Osteocyte (in vitro differentiated cells): ENCODE measurements at places on chromosomes 6 and 20. TPM values are rescaled to one million over a fixed set of nuclear protein-coding genes. Genes with fewer than 3 reads are reported as not detected.

- DNase-seq = no peak
Measured at GRCh38 chr6:43396408-43397149, 27.1 kb upstream of the ZNF318 start.

DNA sequence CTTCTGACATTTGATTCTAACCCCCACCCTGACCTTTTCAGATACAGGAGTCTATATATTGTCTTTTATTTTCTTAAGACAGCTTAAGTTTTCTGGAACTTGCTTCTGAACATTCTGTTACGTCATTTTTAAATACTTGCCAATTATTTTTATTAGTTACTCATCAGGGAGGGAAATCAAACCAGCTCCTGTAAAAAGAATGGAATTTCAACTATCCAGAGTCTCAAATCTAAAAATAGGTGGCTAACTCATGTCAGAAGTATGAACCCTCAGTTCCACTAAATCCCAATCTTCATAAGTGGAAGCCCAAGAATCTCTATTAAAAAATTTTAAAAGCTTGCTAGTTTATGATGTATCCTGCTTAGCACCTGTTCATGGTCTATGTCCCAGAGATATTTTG, 900.0 kb downstream of the KIF16B start:
- no peak for DNase-seq

DNA sequence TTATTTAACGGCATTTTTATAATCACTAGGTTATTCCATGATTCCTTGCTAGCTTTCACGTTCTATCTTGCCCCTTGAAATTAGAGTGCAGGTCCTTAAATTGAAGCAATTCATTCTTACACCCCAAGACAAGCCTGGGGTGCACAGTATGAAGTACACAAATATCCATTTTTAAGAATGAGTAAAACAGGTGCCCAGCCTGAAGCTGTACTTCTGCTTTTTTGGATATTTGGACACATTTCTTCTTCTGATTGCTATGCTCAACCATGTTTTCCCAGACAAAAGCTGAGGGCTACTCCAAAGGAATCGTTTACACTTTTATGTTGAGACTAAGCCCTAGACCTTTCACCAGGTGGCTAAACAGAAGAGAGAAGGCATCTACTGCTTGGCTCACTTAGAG, 7.9 kb upstream of the TAGAP start:
- no peak for DNase-seq

GRCh38 chr6:2505624-2506023, 245.1 kb downstream of the MYLK4 start:
- DNase-seq = peak; percentile 82

GRCh38 chr6:54718541-54719023, 128.0 kb upstream of the FAM83B start:
- DNase-seq = no peak

DNA sequence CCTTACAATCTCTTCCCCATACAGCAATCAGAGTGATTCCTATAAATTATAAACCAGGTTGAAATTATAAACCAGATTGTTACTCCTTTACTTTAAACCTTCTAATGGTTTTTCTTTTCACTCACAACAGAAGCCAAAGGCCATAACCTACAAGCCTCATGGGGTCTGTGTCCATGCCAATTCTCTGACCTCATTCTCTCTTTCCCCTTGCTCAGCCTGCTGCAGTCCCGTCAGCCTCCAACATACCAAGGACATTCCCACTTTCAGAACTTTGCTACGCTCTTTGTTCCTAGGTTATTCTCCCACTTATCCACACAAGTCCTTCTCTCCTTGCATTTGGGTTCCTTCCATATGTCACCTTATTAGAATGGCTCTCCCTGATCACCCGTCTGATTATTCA, 277.9 kb upstream of the TCF21 start:
- no peak for DNase-seq

- DNase-seq = no peak
Measured at GRCh38 chr6:4930025-4930691, 73.7 kb downstream of the RPP40 start.

DNA sequence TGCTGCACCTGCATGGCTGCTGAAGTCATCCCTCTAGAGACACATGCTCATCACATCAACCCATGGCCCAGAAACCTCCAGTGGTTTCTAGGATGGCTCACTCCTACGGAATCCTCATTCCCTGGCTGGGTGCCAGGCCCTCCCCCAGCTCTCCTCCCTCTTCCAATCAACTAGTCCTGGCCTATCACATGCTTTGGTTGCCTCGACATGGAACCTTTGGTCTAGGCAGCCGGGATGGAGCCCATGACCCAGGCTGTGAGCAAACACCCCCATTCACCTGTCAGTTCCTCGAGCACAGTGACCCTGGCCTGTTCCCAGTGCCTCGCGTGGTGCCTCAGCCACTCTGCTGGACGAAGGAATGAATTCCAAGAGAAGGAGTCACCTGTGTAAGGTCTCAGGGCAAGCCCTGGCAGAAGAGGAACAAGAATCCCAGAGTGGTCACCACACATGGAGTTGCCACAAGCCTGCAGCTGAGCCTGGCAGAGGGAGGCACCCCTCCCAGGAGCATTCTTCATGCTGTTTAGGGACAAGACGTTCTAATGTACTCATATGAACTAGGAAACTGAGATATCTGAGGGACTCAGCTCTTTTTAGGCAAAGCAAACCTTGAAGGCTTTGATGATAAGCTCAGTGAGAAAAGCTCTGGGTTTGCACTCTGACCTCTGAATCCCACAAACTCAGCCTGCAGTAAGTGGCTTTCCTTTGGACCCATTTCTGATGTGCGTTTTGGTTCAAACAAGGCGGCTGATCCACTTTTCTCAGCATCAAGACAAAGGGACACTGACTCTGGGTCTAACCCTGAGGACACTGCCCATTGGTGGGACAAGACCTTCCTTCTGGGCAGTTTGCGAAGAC, 40.2 kb downstream of the PPP1R3G start:
- DNase-seq = no peak

DNA sequence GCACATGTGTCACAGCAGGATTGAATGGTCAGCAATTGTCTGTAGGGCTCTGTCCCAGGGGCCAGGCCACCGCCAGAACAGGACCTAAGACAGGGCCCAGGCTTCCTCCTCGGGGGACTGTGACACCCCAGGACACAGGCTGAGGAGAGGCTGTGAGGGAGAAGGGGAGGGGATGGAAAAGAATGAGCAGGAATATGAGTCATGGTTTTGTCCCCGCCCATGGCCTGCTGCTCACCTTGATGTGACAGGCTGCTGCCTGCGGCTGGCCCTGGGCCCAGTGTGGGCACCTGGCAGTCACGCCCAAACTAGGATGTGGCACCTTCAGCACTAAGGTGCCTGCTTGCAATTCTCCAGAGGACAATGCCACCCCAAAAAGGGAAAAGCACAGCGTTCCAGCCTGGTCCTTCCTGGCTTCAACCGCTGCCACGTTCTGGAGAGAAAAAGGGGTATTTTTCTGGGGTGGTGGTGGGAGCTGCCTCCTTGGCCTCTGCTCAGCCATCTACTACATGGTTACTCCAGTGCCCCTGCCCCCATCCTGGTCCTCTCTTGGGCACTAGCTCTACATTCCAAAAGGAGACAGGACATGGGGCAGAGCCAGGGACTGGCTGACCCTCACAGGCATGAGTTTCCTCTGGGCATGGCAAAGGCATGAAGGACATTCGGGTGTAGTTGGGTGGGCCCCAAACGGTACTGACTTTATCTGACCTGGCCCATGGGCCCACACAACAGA, 93.4 kb downstream of the SLC22A23 start:
- no peak for DNase-seq

DNA sequence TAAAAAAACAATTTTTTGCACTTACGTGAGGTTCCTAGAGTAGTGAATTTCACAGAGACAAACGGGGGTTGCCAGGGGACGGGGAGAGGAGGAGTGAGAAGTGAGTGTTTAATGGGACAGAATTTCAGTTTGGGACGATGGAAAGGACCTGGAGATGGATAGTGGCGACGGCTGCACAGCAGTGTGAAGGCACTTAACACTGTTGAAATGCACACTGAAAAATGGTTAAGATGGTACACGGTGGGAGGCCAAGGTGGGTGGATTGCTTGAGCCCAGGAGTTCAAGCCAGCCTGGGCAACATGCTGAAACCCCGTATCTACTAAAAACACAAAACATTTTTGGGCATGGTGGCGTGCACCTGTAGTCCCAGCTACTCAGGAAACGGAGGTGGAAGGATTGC, 31.4 kb downstream of the RPP40 start:
- peak; percentile 57 for DNase-seq

GRCh38 chr20:7137395-7138151, 370.1 kb downstream of the BMP2 start:
- no peak for DNase-seq

- DNase-seq = no peak
Measured at GRCh38 chr6:120681204-120681603, 653.1 kb downstream of the TBC1D32 start.

DNA sequence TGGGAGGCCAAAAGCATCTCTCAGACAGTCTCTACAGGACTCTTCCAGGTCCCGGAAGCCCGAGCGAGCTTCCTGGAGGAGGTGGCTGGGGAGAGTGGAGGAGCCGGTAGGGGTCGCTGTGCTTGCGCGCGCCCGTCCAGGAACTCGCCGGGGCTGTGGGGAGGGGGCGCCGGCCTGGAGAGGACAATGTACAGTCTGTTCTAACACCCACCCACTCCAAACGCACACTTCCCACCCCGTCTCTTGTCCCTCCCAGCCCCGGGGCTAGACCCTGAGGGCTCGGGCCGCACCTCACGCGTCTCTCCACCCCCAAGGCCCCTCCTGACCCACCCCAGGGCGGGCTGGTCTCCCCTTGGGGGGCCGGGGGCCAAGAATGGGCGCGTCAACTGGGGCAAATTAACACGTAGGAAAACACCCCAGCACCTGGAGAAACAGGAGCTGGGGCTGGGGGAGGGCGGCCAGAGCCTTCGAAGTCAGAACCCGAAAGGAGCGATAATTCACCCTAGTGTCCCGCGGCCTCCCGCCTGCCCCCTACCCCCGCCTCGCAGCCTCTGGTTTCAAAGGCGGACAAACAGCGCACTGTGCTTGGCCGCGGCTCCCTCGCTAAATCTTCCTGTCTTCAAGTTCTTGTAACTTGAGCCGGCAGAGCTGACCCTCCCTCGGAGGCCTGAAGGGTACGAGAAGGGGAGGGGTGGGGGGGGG, 103.2 kb upstream of the FOXP4 start:
- no peak for DNase-seq

- DNase-seq = no peak
Measured at GRCh38 chr20:9808166-9808565, 30.7 kb downstream of the PAK5 start.

GRCh38 chr20:10308652-10309051, 90.0 kb downstream of the SNAP25 start:
- no peak for DNase-seq

- DNase-seq = no peak
Measured at GRCh38 chr6:34230653-34231371, 5.9 kb upstream of the HMGA1 start.

DNA sequence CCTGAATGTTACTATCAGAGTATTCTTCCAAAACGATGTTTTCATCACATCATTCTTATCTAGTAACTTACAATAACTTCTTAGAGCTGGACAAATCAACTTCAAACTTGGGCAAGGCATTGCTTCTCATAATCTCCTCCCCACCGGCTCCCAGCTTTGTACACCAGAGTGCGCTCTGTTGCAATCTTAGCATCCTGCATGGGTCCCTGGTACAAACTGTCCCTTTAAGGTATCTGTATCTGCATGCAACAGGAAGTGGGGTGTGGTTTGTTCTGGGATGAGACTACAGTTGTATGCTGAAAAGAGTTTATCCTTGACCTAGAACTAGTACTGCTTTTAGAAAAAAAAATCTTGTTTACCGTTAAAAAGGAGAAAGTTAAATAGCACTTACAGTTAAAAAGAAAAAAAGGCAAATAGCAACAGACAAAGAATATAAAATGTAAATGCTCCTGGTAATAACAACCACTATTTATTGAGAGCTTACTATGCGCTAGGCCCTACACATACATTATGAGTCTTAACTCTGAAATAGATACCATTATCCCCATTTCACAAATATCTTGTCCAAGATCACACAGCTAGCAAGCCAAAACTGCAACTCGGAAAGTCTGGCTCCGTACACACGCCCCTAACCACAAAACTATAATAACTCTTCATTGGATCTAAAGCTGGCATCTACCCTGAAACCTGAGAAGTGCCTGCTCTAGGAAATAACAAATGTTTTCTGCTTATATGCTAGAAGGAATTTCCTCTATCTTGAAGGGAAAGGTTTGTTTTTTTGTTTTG, 9.8 kb upstream of the HECA start:
- DNase-seq = no peak

DNA sequence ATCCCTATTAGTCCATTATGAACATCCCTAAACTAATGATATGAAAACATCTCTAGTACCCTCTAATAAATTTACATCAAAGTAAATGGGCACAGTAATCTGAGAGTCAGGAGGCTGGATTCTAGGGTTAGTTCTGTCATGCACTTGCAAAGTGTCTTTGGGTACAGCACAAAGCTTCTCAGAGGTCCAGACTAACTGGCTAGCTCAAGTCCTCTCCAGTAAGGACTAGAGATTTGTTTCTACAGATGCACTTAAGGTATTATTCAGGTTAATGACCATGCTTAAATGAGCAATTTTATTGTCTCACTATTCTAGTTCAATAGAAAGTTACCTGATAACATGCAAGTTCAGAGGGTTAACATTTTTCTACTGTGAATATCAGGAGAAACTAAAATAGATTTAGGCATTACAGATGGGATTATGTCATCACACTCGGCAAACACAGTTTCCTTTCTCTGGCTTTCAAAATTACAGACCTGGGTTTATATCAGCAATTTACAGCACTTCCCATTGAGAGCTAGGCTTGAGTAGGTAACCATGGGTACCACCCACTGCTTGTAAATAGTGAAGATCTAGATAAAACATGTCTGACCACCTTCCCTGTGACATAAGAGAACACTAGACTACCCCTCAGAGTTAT, 402.9 kb upstream of the RUNX2 start:
- DNase-seq = no peak

GRCh38 chr6:34955442-34955841, 66.4 kb downstream of the ANKS1A start:
- no peak for DNase-seq

DNA sequence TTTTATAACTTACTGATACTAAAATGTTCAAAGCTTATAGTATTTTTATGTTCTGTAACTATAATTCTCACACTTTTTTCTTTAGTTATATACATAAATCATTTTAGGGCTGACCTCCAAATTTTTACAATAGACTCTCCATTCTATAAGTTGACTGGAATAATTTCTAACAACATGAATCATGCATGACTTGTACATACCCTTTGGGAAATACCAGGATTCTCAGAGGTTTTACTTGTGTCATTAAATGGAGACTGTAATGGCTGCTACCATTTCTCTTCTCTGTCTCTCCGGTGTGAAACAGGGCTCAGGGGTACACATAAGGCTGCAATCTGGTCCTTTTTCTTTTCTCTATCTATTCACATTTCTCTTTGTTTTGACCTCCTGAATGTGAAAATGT, 222.2 kb upstream of the FLRT3 start:
- no peak for DNase-seq

NRSN1 gene
- not detected in 2 replicates for total RNA-seq

SLC22A7 gene
- total RNA-seq = not detected in 2 replicates

TRIM27 gene
- total RNA-seq = 55.7 and 58.3 TPM in 2 replicates

HCK gene
- not detected in 2 replicates for total RNA-seq

MAS1 gene
- total RNA-seq = not detected in 2 replicates

ATRN gene
- 50.1 and 50.2 TPM in 2 replicates for total RNA-seq

OPN5 gene
- total RNA-seq = not detected in 2 replicates

NEURL2 gene
- 7.3 and 7.4 TPM in 2 replicates for total RNA-seq

SUMO4 gene
- total RNA-seq = 1.5 and 2.9 TPM in 2 replicates

LY86 gene
- total RNA-seq = not detected in 2 replicates

PTCRA gene
- total RNA-seq = not detected in 2 replicates

SPATS1 gene
- not detected in 2 replicates for total RNA-seq
